CD8-positive, alpha-beta memory T cell (primary cell): ENCODE measurements at places on chromosomes 16 and 17. TPM values are rescaled to one million over a fixed set of nuclear protein-coding genes. Genes with fewer than 3 reads are reported as not detected.

DNA sequence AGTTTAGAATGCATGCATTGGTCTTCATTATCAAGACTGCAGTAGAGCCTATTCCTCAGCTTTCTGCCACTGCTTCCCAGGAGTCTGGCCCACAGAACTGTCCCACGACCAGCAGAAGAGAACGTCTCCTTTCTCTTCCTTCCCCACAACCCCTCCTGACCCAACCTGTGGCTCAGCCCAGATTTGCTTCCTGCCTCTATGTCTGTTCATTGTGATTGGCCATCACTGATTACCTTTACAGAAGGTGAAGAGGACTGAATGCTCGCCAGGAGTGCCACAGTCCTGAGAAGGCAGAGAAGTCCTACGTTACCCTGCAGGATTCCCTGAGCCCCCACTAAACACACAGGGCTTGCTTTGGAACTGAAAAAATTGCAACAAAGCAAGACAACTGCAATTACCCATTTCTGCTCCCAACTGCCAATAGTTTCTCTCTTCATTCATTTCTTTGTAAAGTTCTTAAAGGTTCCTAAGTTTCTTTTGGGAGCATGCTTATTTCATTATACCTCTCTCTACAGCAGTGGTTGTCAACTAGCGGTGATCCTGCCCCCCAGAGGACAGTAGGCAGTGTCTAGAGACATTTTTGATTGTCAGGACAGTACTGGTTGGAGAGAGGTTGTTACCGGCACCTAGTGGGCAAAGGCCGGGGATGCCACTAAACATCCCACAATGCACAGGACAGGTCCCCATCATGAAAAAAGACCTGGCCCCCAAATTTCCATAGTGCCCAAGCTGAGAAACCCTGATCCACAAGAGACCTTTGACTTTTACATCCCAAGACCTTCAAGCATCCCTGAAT is 4.5 kb upstream of the NAT9 start:
- DNase-seq: no peak

GRCh38 chr16:29662000-29662728 is 883 bp upstream of the SPN start:
- DNase-seq: no peak

DNA sequence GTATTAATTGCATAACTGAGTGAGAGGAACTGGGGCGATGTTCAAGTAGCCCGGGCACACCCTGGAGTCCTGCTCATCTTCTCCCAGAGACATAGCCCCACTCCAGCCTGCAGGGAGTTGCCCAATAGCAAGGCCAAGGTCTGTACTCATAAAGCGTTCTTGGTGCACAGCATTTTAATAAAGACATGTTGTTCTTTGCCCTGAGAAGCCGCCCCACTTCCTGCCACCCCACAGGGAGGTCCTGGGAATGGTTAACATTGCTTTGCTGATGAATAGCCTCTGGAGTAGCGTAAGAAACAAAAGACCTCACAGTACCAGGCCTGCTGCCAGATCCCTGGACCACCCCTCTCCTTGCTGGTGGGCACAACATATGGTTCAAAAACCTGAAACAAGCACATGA is 21.6 kb upstream of the CDH1 start:
- no peak for DNase-seq

DNA sequence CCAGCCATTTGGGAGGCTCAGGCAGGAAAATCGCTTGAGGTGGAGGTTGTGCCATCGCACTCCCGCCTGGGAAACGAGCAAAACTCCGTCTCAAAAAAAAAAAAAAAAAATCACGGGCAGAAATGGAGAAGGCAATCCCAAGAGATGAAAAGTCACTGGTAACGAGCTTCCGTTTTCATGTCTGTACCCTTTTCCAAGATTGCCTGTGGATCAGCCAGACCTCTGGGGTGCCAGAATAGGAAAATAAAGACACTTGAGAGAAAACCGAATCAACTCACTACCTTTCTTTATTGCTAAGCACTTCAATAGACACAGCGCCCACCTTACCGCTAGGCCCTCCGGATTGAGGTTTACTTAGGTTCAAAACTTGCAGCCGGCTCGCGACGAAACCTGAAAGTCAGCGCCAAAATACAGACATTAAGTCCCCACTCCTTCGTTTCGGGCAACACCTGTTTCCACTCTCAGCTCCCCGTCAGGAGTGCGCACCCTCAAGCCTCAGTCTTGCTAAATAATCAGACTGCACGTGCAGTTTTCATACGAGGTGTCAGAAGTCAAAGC is 970 bp upstream of the TRAF7 start:
- no peak for DNase-seq

- DNase-seq: no peak
Measured at GRCh38 chr17:20206068-20206467, 196.9 kb downstream of the SPECC1 start.

- DNase-seq: no peak
Measured at GRCh38 chr17:64067657-64068056, 47.2 kb upstream of the ICAM2 start.

DNA sequence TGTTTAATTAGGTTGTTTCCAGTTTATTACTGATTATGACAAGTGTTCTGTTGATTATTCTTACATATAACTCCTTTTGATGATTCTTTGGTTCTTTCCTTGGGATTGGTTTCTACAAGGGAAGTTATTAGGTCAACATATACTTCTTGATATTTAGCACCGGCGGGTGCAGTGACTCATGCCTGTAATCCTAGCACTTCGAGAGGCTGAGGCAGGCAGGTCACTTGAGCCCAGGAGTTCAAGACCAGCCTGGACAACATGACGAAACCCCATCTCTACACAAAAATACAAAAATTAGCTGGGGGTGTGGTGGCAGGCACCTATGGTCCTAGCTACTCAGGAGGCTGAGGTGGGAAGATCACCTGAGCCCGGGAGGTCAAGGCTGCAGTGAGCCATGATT is 120.2 kb upstream of the HAS3 start:
- no peak for DNase-seq

DNA sequence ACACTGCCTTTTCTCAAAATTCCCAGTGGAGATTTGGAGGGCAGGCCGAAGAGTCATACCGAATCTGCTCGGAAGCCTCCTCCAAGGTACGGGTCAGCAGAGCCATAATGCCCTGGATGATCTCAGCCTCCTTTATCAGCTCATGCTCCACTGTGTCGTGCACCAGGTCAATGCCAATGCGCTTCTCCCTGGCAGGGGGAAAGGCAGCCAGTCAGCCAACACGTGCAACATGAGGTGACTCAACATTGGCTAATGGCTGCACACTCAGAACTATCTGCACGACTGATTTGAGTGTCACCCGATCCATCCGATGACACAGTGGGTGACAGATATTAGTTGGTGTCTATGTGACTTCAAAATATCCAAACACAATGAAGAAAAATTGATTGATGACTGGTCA is 15.8 kb downstream of the TEKT1 start:
- no peak for DNase-seq

- no peak for DNase-seq
Measured at GRCh38 chr16:74751658-74752057, 23.0 kb downstream of the FA2H start.

DNA sequence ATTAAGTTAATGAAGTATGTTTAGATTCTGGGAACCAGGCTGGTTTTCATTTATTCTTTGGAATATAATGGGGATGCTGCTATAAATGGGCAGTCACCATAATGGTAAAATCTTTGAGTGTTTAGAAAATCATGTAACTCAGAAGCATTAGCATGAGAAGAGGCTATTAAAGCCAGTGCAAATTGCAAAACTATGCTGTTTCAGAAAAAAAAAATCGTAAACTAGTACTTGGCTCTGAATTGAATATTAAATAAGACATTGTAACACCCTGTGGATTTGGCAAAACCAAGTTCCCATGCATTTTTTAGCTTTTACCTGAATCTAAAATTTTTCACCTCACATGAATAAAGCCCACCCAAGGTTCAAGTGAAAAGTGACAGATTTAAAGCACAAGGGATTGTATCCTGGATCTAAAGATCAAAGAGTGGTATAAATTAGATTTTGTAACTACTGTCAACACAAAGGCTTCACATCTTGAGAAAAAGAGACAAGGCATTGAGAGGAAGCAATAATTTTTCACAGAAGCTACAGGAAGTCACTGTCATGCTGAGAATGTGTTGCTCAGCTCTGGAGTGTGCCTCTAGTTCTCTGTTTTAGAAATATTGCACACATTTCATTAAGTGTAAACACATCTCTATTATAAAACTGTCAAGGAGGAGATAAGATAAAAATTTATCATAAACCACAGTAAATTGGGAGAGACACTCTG is 142.2 kb downstream of the ABCA8 start:
- no peak for DNase-seq

DNA sequence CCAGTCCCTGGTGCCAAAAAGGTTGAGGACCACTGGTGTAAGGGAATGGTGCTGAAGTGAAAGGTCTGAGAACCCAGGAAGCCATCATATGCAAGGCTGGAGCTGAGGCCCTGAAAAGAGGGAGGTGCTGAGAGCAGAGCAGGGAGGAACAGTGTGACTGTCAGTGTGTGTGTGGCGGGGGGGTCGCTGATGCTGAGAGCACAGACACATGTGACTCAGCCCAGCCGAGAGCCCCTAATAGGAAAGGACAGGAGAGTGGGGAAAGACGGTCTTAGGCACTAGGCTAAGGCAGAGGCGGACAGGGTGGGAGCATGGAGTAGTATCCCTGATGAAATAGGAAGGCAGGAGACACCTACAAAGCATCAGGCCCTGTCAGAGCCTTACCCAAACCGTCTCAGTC is 1.2 kb downstream of the B9D1 start:
- no peak for DNase-seq

DNA sequence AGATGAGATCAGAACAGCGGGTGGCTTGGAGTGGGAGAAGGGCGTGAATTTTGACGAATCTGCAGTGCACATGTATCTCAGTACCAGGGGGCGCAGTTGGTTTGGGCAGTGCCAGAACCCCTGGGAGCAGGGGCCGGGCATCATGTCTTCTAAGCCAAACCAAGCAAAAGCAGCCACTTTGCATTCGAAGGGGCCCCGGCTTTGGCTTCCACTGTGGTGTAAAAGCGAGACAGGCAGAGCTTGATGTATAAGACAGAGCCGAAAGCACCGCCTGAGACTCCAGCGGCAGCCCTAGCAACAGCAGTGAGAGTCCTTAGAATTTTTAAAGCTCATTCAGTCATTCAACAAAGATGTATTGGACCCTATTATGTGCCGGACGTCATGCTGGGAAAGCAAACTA is 3.8 kb upstream of the XYLT1 start:
- DNase-seq: no peak

DNA sequence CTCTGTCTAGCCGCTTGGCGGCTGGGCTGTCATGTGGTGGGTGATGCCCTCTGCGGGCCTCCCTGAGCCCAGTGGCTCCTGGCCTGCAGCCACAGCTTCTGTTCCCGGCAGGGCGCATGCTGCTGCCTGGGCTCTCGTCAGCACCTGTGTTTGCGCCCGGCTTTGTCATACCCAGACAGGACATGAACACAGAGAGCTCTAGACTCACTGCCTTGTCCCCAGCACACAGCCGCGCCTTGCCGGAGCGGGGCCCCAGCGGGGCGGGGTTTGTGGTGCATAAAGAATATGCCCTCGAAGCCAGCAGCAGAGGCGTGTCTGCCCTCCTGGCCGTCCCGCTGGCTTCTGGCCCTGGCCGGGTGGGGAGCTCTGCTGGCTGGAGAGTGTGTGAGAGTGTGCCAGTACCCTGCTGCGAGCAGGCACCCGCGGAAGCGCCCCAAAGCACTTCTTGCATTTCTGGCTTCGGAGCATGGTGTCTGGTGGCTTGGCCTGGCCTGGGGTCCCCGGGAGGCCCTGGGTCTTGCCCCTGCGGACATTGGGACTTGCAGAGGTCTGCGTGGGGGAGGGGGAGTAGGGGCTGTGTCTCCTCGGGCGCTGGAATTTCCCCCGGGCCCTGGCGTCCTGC is 14.4 kb downstream of the ASPSCR1 start:
- DNase-seq: no peak

GRCh38 chr16:88773812-88774291 is 11.2 kb downstream of the PIEZO1 start:
- no peak for DNase-seq

DNA sequence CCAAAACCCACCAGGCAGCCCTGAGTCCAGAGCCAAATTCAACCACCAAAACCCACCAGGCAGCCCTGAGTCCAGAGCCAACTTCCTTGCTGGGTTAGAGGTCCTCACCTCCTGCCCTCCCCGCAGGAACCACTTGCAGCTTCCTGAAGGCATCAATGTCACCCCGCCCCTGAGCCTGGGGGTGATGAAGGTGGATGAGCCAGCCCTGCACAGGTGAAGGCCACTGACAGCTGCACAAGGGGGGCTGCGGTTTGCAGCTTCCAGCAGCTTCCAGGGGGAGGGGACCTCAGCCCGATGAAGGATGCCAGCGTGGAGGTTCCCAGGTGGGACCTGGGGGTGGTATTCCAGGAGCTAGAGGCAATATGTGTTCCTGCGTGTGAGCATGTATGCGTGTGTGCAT is 7.6 kb upstream of the CSNK1D start:
- no peak for DNase-seq

DNA sequence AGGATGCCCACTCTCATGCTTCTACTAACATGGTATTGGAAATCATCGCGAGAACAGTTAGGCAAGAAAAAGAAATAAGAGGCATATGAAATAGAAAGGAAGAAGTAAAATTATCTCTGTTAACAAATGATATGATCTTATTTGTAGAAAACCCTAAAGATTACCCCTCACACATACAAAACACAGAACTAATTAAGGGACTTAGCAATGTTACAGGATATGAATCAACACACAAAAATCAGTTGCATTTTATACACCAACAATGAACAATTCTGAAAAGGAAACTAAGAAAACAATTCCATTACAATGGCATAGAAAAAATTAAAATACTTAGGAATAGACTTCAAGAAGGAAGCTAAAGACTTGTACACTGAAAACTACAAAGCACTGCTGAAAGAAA is 2.7 kb upstream of the CAPNS2 start:
- no peak for DNase-seq

- no peak for DNase-seq
Measured at GRCh38 chr17:83110735-83111134, 31.3 kb downstream of the METRNL start.

- no peak for DNase-seq
Measured at GRCh38 chr16:58128181-58128631, 975 bp downstream of the CFAP20 start.

- peak; percentile 31 for DNase-seq
Measured at GRCh38 chr17:47850692-47851573, at the start of gene SP6. Gene SP6 (minus strand): TSS chr17:47851163. CDS start chr17:47848429, 2,734 bp downstream.

ALOXE3 gene
- total RNA-seq: not detected

KRT26 gene
- not detected for total RNA-seq

TMEM100 gene
- total RNA-seq: not detected

PDPR gene
- total RNA-seq: 21.1 TPM

CBFA2T3 gene
- total RNA-seq: 0.22 TPM

FNDC8 gene
- 0.16 TPM for total RNA-seq
